ENCODE measurements at places on chromosomes 12 and 14.
A peak's percentile ranks its signal among the peaks of the same experiment; 100 is the strongest.

DNA sequence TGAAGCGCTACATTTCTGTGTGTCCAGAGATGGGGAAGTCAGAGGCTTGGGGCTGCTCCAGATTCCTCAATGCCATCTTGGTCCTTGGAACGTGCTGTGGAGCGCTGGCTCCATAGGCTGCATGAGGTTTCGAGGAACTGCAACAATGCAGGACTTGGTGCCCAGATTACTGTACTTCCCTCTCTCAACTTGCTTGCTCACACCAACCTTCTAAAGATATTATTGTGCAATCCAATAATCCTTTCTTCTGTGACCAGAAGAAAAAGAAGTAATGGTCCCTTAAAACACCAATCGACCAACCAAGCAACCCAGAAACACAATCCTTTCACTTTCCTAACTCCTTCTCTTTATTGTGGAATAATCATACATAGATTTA is 3.7 kb downstream of the PRICKLE1 start:
- DNase-seq: no peak

DNA sequence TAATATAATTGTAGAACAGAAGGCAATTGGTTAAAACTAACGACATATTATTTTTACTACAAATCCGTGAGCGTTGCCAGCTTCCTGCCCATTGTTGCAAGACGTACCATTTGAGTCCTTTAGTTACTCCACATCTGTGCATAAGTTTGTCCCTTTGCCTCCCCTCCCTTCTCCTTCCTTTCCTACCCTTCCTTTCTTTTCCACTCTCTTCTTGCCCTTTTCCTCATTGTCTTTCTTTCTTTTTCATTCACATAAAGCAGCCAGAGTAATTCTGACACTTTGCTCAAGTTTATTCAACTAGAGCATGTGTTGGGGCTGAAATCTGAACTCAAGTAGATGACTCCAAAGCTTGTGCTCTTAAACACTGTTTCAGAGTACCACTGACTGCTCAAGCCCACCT is 239.1 kb downstream of the FOXG1 start:
- no peak for DNase-seq

- no peak for DNase-seq
These were observed 112.0 kb downstream of the SLC5A8 start for GRCh38 chr12:101097829-101098580.

- DNase-seq: no peak
These were observed 3.2 kb downstream of the DCAF4 start for GRCh38 chr14:72929316-72930080.

GRCh38 chr12:47236109-47236714 is 156.5 kb upstream of the AMIGO2 start:
- DNase-seq: no peak

DNA sequence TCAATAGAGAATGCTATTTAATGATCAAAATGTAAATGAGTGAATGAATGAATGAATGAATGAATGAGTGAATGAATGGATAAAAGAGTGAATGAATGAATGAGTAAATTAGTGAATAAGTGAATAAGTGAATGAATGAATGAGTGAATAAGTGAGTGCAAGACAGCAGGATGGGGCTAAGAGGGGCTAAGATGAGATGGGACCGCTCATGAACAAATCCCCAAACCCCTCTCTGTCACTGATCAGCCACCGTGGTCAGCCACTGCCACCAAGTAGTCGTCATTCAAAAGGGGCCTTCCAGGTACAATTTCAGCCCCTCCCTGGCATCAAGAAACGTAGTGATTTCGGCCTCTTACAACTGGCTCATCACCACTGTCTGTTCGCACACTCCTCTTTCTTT is 79.2 kb downstream of the BCL11B start:
- no peak for DNase-seq

- DNase-seq: no peak
These were observed 29.1 kb downstream of the SOCS2 start for GRCh38 chr12:93601591-93601990.

GRCh38 chr12:52980650-52981423 is 25.4 kb upstream of the EIF4B start:
- peak; percentile 99 for DNase-seq

GRCh38 chr12:113779774-113780173 is 186.4 kb downstream of the RBM19 start:
- no peak for DNase-seq

- DNase-seq: peak; percentile 95
These were observed 60.2 kb upstream of the ATP2B1 start for GRCh38 chr12:89768586-89769482.

GRCh38 chr14:70707138-70708038 is 65.7 kb downstream of the TTC9 start:
- DNase-seq: peak; percentile 92

GRCh38 chr14:93980456-93981201 is 4.3 kb upstream of the ASB2 start:
- DNase-seq: no peak

GRCh38 chr12:12976366-12976765 is 23.7 kb downstream of the HEBP1 start:
- DNase-seq: no peak

DNA sequence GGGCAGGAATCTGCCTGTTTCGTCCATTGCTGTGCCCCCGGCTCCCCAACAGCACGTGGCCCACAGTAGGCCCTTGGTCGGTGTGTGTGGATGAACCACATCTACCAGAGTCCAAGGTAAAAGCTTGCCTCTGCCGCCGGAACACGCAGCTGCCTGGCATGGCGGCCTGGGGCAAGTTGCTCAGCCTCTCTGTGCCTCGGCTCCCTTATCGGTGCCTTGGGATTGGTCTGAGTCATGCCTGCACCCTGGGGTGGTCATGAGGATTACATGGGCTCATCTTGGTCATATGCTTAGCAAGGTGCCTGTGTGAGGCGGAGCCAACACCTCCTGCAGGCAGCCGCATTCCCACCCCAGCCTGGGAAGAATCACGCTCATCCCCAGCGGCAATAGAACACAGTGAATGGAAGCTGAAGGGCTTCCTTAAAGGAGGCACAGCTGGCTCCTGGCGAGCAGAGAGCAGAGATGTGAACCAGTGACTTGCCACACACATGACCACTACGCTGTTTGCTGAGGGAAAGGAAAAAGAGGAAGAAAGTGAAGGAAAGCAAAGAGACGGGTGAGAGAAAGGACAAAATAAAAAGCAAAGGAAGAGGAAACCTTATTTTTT is 5.5 kb upstream of the SCARB1 start:
- peak; percentile 79 for DNase-seq

GRCh38 chr14:77212943-77213678 is 31.5 kb downstream of the TMEM63C start:
- peak; percentile 91 for DNase-seq

- DNase-seq: peak; percentile 90
These were observed 28.8 kb downstream of the ATXN2 start for GRCh38 chr12:111570084-111570961.

DNA sequence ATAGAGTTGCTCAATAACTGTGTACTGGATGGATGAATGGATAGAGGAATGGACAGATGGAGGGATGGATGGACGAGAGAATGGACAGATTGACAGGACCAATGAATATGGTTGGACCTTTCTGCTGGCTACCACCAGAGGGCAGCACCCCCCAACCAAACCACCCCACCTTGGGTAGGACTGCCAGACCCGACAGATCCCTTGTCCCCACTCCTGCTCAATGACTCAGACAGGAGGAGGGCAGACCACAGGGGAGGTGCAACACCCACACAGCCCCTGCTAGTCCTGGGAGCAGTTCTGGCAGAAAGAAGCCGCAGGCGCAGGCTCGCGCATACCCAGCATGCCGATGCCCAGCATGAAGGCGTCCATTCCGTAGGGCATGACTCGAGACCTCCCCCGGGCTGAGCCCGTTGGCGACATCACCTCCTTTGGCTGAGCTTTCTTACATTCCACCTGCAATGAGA is 12.4 kb downstream of the MSI1 start:
- DNase-seq: peak; percentile 100

DNA sequence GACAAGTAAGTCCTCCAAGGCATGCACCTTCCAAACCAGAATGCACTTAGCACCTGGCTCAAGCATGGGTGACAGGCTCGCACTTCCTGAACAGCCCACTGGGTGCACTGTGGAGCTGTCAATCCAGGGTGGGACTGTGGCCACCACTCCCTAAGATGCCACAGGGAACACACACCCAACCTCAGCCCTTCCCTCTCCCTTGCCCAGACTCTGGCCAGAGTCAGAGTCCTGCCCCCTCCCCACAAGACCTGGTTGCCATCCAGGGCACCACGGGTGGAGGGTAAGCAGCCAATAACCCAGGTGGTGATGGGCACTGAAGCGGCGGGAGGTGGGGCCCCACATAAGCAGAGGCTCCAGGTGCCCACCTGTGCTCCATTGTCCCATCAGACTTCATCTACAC is 160.6 kb downstream of the MYRFL start:
- peak; percentile 67 for DNase-seq

- DNase-seq: no peak
These were observed 757 bp downstream of the SLC39A5 start for GRCh38 chr12:56230432-56231183.

DNA sequence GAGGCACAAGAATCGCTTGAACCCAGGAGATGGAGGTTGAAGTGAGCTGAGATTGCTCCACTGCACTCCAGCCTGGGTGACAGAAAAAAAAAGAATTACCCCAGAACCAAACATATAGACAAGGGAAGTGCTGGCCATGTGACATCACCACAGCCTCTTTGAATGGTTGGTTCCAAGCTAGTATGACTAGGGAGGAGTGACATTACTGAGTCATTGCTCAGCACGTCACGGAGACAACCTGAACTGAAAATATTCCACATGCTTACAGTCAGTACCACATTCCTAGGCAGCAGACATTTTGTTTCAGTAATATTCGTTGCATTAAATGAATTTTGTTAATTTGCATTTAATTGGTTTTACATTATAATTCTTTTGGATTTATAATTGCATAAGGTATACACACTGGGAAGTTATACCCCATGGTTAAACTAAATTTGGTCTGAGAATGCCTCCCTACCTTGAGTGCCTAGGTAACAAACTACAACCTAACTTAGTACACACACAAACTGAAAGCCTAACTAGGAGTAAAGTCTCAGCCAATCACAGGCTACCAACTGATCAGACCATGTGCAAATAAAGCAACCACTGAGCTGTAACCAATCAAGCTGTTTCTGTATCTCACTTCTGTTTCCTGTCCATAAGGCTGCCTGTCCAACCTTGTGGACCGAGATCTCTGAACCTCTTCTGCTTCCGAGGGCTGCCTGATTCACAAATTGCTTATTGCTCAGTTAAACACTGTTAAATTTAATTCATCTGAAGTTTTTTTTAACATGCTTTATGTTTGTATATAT is 164.4 kb downstream of the CAND1 start:
- DNase-seq: no peak

DNA sequence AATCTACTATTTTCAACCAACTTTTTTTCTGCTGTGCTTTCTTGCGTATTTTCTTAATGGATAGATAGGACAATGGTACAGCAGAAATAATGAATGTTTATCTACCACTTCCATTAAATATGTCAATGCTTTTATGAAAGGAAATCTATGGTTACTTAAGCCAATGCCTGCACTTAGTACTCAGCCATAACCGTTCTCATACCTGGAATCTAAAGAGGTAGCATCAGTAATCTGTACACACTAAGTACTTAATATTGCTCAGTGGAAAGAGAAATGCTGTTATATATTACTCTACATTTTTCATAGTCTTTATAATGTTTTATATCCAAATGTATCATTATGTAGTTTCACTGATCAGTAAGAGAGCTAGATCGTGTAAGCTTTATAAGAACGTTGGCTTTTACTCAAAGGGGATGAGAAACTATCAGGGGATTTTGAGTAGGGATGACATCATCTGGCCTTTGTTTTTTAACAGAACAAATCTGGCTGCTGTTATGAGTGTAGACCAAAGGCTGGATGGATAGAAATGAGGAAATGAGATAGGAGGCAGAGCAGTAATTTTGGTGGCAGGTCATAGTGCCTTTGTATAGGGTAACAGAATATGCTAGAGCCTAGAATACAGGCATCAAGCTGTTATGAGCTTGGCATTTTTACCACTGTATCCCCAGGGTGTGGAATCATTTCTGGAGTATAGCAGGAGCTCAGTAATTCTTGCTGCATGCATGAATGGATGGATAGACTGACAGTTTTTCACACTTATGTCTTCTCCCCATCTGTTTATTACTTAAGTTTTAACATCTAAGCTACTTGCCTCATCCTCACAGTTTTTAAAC is 34.0 kb downstream of the ALG10B start:
- DNase-seq: no peak

DNA sequence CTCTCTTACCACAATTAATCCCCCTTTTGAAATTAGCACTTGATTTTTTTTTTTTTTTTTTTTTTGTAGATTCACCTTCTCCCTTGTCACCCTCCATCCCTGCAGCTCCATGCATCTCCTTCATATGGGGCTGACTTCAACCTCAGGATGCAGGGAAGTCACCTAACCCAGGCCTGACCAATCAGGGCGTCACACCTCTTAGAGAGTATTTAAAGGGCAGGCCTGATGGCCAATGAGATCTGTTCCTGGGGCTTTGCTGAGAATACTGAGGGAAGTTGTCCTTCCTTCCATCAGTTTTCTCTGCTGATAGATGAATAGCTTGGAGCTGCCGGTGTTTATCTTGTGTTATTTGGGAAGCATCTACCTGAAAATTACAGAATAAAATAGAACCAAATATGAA is 1104.7 kb upstream of the TMEM132C start:
- DNase-seq: no peak

DNA sequence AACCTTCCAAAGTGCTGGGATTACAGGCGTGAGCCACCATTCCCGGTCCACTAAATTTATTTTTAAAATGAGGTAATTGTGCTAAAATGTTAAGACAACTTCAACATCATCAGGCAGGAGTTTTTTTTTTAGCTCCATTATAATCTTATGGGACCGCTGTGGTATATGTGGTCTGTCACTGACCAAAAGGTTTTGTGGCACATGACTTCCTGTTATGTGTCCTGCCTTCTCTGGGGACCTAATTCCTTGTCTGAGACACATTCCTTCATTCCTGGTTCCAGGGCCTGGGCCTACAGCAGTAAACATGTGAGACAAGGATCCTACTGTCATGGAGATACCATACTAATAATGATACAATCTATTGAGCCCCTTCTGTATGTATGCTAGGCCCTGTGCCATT is 4.9 kb downstream of the TEX52 start:
- DNase-seq: no peak

DNA sequence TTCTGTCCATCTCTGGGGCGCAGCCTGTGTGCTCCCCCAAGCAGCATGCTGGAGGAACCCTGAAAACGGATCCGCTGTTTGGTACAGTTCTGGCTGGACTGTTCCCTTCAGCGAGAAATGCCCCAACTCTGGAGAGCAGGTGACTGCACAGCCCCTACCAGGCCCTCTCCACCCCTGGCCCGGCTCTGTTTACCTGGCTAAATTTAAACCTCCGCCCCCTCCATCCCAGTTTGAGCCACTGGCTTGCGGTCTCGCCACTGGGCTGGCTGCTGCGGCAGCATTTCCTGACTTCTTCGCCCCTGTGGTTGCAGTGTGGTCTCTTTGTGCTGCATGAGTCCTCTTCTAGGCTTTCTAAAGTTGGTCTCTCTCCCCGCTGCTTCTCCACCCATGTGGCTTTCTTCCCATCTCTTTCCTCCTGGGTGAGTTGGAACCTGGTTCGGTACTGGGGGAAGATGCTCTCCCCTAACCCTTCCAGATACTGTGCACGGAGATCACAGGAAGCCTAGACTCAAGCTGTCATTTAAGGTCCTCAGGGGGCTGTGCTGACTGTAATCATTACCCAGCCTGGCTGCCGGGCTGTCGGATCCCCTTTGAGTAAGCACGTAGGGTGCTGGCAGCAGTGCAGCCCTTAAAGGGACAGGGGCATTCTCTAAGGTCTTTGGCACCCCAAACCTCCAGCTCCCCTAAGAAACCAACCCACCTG is 60.6 kb downstream of the FBXL14 start:
- peak; percentile 53 for DNase-seq
